EL (cell line): ENCODE measurements at places on chromosomes 11 and 22.

DNA sequence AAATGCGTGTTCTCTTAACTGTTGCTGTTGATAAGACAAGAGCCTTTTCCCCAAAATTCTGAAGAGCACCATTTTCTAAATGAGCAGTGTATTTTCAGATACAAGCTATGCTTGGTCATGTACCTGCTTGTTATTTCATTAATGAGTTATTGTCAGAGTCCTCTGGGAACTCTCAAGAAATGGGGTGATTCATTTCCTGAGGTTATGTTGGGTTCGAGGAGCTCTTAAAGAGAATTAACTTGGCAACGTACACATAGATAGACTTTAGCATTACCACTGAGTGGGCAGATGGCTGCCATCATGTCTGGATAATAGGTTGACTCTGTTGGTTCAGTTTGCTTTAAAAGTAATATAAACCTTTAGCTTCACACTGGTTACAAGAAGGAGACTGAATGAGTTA, 87.9 kb upstream of the SORL1-AS1 start:
- no peak for DNase-seq

- no peak for DNase-seq
Observed at GRCh38 chr11:130436171-130436570, 7.8 kb upstream of the ADAMTS8 start.

GRCh38 chr11:18527512-18527911, 770 bp upstream of the TSG101 start:
- DNase-seq = peak; percentile 46

- peak; percentile 59 for DNase-seq
Observed at GRCh38 chr11:10050561-10050960, 243.5 kb downstream of the SBF2 start.

DNA sequence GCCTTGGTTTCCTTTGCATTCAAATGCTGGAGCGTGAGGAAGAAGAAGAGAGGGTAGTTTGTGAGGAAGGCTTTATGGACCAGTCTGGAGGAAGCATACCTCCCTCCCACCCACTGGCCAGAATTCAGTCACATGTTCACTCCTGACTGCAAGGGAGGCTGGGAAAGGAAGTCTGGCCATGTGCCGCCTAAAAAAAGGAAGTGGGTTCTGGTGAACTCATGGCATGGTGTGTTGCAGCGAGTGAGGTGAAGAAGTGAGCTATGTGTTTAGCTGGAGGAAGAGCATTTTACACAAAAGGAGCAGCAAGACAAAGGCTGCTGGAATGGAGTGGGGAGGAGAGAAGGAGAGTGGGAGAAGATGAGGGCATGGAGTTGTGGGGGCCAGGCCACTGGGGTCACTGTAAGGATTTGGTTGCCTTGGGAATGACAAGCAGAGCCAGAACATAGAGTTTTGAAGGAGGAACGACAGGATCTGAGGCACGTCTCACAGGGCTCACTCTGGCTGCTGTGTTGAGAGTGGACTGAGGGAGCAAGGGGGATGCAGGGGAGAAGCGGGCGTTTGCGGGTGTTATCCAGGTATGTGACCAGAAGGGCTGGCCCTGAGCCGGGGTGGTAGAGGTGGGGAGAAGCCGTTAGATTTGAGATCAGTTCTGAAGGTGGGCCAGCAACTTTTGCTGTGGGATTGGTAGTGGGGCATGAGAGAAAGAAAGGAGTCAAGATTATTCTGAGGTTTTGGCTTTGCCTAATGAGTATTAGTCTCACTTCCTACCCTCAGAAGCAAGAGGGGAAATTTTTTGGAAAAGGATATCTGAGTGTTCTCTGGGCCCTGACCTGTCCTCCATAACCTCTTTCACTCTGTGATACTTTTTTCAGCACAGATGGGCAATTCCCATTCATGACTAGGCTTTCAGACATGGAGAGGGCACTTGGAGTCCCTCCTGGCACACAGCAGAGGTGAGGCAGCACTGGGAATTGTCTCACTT, 26.4 kb downstream of the BMAL1 start:
- no peak for DNase-seq

- no peak for DNase-seq
Observed at GRCh38 chr11:27025957-27026733, 14.5 kb upstream of the BBOX1 start.

DNA sequence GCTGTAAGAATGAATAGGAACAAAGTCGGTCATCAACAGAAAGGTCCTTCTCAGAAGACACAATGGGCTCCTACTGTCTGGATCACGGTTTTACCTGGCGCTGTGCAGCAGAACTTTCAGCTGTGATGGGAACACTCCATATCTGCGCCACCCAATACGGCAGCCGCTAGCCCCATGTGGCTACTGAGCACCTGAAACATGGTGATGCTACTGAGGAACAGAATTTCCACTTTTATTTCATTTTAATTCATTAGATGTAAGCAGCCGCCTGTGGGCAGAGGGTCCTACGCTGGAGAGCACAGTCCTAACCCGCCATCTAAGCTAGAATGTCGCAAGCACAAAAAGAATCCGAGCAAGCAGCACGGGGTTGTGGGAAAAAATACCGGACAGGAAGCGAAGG, 2.7 kb downstream of the SULT4A1 start:
- DNase-seq = no peak

DNA sequence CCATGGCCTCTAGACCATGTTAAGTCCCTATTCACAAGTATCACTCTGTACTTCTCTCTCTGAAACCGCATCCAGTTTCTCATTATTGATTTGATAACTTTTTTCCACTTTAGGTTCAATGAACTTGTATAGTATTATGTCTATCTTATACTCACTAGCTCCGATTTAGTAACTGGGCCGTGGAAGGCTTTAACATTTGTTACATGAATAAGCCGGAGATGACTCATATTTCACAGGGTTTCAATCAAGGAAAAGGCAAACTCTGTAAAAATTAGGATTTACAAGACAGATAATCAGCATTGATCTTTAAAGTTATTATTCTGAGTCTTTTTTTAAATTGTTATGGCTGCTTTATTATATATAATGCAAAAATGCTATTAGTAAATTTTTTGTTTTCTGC, 662.2 kb upstream of the CNTN5 start:
- DNase-seq = no peak

GRCh38 chr11:64206457-64207255, at the start of gene FERMT3:
Gene FERMT3, plus strand, starts transcription at chr11:64206721. Its CDS starts 644 bp downstream, at chr11:64207365.
- no peak for DNase-seq

- DNase-seq = no peak
Observed at GRCh38 chr11:119450590-119451326, 27.8 kb upstream of the THY1 start.

- no peak for DNase-seq
Observed at GRCh38 chr22:46584081-46584921, 35.9 kb upstream of the GRAMD4 start.

DNA sequence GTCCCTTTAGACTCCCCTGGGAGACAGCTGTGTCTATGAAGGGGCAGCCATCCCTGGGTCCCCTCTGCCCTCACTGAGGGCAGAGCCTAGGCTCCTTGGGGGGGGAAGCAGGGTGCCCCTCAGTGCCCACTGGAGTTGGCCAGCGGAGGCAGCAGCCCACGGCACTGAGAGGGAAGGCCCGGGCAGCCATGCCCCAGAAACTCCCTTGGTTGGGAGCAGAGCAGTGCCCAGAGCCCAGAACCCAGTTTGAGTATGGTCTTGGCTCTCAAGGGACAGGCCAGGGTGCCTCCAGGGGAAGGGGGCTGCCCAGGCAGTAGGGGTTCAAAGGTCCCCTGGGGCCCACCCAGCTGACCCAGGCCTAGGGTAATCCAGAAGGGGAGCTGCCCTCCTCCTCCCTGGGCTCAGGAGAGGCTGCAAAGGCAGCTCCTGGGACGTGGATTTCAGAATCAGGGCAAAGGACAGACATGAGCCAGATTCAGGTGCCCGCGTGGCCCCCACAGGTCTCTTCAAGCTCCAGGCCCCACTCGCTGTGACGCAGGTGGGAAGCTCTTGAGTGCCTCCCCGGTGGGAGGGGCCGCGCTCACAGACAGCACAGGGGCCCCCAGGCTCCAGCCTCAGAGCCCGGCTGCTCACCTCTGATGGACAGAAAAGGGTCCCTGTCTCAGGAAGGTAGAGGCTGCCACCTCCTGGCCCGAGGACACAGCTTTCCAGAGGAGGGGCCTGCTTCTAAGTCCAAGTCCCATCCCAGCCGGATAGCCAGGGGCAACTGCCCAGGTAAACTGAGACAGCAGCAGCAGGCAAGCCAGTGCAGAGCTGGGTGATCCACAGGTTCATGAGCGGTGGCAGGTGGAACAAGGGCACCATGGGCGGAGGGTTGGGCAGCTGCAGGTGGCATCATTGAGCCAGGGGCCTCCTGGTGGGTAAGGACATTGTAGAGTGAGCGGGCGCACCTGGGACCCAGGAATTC, 2.6 kb downstream of the C11orf21 start:
- DNase-seq = no peak
